ENCODE measurements at places on chromosomes 16 and 17. TPM values are rescaled to one million over a fixed set of nuclear protein-coding genes. Genes with fewer than 3 reads are reported as not detected.

Gene CA4
- total RNA-seq, result 5.7 TPM

DNA sequence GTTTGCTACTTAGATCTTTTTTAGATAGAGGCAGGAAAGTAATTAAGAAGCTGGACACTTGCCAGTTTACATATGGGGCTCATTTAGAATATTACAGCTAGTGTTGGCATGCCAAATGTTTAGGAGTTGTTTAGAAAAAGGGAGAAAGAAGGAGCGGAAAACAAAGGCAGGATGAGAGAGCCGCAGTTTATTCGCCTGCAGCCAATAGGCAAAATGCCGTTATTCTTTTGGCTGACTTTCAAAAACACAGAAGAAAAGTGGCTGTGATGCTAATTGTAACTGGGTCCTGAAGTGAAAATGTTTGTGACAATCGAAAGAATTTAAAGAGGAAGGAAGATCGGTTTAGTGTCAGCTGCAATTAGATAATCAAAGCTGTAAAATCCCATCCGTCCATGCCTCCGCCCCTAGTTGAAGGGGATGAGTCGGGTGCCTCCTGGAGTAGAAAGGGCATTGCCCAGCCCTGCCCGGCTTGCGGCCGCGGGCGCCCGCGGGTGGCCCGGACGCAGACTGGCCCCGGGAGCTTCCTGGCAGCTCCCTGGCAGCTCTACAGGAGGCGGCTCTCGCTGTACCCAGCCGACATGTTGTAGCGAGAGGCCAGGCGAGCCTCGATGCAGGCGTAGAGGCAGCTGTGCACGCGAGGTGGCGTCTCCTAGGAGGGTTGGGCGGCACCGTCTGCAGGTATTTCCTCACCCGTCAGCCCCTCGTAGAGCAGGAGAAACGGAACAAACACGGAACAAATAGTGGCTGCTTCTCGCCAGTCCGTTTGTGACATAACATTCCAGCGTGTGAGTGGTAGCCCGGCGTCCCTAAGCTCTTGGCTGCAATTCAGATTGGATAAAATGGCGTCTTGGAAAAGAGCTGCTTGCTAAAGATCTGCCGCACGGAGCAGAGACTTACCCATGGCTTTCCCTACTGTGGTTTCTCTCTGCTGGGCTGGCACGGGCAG is 82.2 kb downstream of the TNRC6C start:
- peaks cover 6% of the 10 kb centered on the region for H3K36me3 ChIP-seq
- H3K4me1 ChIP-seq, result peaks cover 19% of the 10 kb centered on the region
- peak; percentile 54 for DNase-seq

GRCh38 chr17:41692722-41693521 is 4.2 kb downstream of the EIF1 start:
- no peak overlapping the region for H3K27ac ChIP-seq
- DNase-seq, result no peak
- H3K36me3 ChIP-seq, result peaks cover 64% of the 10 kb centered on the region
- H3K27me3 ChIP-seq, result no peaks in the 10 kb centered on the region
- peaks cover 62% of the 10 kb centered on the region for H3K4me1 ChIP-seq
- H3K4me3 ChIP-seq, result no peak overlapping the region

DNA sequence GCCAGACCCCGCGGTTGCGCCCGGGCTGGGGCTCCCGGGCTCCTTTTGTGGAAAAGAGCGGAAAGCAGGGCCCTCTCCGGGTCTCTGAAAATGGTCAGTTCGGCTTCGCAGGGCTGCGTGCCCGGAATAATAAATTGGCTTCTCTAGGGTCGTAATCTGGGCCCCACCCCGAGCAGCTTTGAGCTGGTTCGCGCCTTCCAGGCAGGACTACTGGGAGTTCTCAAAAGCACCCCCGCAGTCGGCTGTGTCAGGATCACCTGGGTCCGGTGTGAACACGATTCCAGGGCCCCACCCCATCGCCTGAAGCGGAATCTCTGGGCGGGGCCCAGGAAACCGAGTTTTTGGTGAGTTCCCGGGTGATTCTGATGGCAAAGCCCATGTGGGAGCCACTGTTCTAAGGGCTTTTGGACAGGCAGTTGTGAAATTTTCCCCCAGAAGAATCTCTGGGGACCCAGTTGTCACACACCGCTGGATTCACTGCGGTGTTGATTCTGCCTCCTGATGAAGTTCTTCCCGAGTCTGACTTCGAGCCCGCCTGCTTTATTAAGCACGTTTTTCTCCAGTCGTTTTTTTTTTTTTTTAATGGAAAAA is 77.0 kb downstream of the MRC2 start:
- no peaks in the 10 kb centered on the region for H3K27me3 ChIP-seq
- no peaks in the 10 kb centered on the region for H3K36me3 ChIP-seq
- H3K27ac ChIP-seq, result peak overlapping the region; percentile 87
- peak overlapping the region; percentile 66 for H3K4me3 ChIP-seq
- DNase-seq, result no peak

DNA sequence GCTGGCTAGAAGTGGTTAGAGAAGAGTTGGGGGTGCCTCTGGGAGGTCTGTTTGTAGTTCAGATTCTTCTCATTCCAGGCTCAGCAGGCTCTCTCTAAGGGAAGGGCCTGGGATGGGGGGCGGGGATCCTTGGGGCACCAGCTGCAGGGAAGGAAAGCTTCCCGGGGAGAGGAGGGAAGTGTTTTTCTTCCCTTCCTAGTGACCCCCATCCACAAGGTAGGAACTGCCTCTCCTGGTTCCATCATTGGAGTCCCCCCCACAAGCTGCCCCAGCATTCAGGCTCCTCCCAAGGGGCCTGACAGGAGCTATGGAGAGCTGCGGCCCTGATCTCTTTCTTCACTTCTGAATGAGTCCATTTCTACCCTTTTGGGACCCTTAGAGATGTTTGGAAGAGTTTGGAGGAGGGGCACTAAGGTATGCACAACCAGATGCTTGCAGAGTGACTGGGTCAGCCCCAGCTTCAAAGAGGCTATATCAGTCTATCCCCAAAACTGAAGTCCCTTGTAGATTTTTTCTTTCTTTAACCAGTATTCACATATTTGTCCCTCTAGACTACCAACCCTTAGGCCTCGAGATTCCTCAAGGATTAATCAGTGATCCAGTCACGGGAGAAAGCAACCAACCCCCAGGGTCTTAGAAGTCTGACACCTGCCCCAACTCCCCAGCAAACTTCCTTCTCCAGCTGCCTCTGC is 13.9 kb upstream of the FZD2 start:
- H3K27ac ChIP-seq, result no peak overlapping the region
- H3K27me3 ChIP-seq, result peaks cover 34% of the 10 kb centered on the region
- H3K4me1 ChIP-seq, result no peaks in the 10 kb centered on the region
- no peaks in the 10 kb centered on the region for H3K36me3 ChIP-seq
- no peak for DNase-seq
- H3K4me3 ChIP-seq, result no peak overlapping the region
